Hematopoietic multipotent progenitor cell (in vitro differentiated cells): ENCODE measurements at places on chromosomes 5 and 9.

GRCh38 chr5:120848883-120849282 lies 384.8 kb downstream of the PRR16 start:
- no peak for DNase-seq

GRCh38 chr5:68287976-68288706 lies 72.6 kb downstream of the PIK3R1 start:
- peak; percentile 52 for DNase-seq

- no peak for DNase-seq
These were observed 31.5 kb upstream of the SPRY4 start for GRCh38 chr5:142356349-142356715.

- peak; percentile 76 for DNase-seq
These were observed 3.5 kb upstream of the PDLIM7 start for GRCh38 chr5:177500685-177501522.

- peak; percentile 25 for DNase-seq
These were observed 21.5 kb downstream of the PLPP7 start for GRCh38 chr9:131310833-131311554.

DNA sequence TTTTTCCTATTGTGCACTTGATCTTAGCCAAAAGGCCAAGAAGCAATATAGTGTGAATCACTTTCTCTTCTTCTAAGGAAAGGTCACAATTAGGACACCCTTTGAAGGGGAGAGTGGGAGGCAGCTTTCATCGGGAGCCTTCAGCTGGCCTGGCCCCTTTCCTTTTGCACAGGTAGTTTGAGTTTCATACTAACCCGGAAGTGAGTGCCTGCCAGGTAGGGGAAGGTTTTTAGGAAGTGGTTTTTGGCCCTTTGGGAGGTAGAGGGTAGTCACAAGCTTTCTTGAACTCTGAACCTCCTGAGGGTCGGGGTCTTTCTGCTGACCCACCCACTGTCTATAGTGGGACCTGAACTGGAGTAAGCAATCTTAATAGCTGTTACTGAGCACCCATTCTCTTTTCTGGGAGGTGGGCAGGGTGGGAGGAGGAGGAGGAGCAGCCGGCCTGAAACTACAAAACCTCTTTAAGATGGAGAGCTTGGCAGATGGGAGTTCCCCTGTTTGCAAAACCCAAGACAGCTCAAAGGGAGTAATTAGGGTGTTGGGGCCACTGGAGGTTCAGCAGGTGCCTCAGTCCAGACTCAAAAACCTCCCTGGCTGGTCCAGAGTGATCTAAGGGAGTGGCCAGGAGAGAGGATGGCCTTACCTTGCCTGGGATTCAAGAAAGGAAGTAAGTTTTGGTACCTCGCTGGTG lies 6.0 kb downstream of the LARP1 start:
- no peak for DNase-seq

- peak; percentile 78 for DNase-seq
These were observed 7.8 kb upstream of the FOXI1 start for GRCh38 chr5:170097934-170098333.

DNA sequence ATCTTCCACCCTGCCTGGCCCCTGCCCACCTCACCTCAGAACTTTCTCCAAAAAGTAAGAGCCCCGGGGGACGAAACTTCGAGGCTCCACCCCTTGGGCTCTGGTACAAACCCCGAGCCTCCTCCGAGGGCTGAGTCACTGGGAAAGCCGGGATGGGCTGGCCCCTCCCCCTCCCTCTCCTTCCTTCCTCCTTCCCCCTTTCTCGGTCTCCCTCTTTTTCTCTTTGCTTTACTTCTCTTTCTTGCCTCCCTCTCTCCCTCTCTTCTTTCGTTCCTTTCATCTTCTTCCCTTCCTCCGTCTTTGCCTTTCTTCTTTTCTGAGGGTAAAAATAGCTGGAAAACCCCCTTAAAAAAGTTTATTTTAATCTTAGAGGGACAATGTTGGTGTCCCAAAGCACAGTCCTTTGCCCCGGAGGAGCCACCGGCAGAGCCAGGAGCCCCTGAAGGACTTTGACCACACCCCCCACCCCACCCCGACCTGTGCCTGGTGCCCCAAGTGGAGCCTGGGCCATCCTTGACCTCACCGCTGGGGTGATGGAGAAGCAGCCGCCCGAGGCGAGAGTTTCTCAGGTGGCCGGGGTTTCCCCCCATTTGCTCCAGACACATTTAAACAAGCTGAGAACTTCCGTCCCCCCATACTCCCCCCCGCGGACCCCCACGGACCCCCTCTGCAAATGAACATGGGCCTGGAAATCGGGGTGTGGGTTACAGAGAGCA lies 5.7 kb upstream of the NOTCH1 start:
- no peak for DNase-seq
